Naive thymus-derived CD8-positive, alpha-beta T cell (primary cell): ENCODE measurements at places on chromosomes 5 and 9. TPM values are rescaled to one million over a fixed set of nuclear protein-coding genes. Genes with fewer than 3 reads are reported as not detected.

Gene ZMYND19
- 27.5 TPM for total RNA-seq

Gene ARHGEF39
- not detected for total RNA-seq

Gene CTSV
- not detected for total RNA-seq

- DNase-seq: no peak
- H3K36me3 ChIP-seq: no peaks in the 10 kb centered on the region
- H3K27ac ChIP-seq: no peak overlapping the region
- peaks cover 6% of the 10 kb centered on the region for H3K27me3 ChIP-seq
- H3K4me3 ChIP-seq: peak overlapping the region; percentile 41
These were observed 7.0 kb downstream of the AFAP1L1 start for GRCh38 chr5:149278451-149279210.

DNA sequence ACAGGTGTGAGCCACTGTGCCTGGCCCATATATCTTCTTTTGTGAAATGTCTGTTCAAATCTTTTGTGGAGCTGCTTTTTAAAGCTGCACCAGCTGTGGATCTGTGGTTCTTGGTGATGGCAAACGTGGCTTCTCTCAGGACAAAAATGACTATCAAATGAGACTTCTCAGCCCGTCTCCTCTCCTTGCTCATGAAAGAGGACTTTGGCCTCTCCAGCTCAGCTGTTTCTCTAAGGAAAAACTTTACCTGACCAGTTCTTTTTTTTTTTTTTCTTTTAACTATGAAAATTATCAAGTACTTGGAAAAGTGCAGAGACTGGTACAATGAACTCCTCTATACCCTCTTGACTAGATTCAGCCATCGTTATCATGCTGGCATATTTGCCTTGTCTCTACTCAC is 44.8 kb downstream of the RALGPS1 start:
- peaks cover 9% of the 10 kb centered on the region for H3K27me3 ChIP-seq
- H3K27ac ChIP-seq: no peak overlapping the region
- no peak overlapping the region for H3K4me3 ChIP-seq
- DNase-seq: no peak

- H3K27me3 ChIP-seq: peaks cover 4% of the 10 kb centered on the region
- no peak overlapping the region for H3K27ac ChIP-seq
- no peak for DNase-seq
- H3K4me1 ChIP-seq: no peaks in the 10 kb centered on the region
These were observed 47.8 kb upstream of the CXCL14 start for GRCh38 chr5:135626636-135627035.

DNA sequence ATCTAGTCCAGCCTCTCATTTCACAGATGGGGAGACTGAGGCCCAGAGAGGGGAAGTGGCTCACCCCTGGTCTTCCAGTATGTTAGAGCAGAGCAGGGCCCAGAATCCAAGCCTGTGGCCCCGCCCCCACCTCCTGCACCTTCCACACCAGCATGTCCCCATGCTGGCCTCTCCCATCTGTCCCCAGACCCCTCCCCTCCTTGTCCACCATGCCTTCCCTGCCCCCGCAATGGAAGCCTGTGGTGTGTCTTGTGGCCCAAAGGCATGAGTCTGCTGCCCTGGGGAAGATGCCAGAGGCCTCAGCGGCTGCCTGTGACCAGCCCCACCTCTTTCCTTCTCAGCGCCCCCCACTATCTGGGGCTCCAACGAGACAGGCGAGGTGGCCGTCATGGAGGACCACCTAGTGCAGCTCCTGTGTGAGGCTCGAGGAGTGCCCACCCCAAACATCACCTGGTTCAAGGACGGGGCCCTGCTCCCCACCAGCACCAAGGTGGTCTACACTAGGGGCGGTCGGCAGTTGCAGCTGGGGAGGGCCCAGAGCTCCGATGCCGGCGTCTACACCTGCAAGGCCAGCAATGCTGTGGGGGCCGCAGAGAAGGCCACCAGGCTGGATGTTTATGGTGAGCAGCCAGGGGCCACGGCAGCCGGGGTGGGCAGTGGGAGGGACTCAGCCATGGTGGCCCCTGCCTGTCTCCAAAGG is 87.2 kb downstream of the HMCN2 start:
- H3K27ac ChIP-seq: no peak overlapping the region
- no peaks in the 10 kb centered on the region for H3K36me3 ChIP-seq
- DNase-seq: no peak
- no peaks in the 10 kb centered on the region for H3K27me3 ChIP-seq
- no peak overlapping the region for H3K4me3 ChIP-seq
